Activated CD4-positive, CD25-positive, alpha-beta regulatory T cell treated with anti-CD3 and anti-CD28 coated beads, Interleukin-2, amount 50 U/mL, for 16 hours (primary cell): ENCODE measurements at places on chromosomes 6 and 20.

- no peak for DNase-seq
Measured at GRCh38 chr6:24788031-24788665, 10.6 kb downstream of the ARMH2 start.

DNA sequence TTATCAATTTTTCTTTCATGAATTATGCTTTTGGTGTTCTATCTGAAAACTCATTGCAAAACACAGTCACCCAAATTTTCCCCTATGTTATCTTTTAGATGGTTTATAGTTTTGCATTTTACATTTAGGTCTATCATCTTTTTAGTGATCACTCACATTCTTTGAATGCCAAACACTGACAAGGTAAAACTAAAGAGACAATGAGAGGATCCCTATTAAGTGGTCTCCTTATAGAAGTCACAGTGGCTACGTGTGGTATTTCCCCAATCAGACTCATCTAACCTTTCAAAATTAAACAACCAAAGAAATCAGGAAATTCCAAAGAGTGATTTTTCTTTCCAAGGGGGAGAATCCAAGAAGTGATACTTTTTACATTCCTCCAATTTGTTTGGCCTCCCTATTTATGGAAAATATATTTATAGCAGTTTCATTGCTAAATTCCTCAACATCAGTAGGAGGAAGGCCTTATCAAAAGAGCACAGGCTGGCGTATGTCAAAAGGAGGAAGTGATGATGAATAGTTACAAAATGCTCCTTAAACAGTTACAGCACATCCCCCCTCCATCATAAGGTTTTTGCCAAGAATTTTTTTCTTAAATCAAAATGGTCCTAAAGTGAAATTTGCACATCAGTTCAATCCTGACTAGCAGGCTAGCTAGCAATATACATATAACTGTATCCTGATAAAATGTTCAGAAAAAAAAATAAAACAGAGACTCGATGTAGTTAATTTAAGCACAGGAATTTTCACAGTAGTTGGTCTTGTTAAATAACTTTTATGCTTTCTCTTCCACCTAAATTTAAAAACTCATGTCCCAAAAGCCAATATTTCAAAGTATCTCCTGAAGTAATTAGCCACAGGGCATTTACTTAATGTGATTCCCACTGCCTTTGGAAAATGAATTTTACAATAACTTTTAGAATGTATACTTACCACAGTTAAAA, 76.2 kb upstream of the IPCEF1 start:
- no peak for DNase-seq

DNA sequence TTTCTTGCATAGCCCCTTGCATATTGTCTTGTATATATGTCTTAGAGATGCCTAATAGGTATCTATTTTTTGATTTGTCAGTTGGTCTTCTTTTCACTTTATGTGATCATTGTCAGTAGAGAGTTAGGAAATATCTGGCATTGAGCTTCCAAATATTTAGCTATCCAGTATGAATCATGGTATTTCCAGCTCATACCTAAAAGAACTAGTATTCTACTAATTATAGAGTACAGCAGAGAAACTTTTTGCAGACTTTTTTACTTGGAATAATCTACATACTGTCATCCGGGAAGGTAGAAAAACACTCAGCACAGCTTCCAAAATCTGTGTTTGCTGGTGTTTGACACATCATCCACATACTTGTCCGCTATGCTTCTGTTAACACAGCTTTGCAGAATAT, 156.4 kb upstream of the HTR1E start:
- no peak for DNase-seq

GRCh38 chr6:131231103-131231502, 95.8 kb downstream of the AKAP7 start:
- no peak for DNase-seq

- DNase-seq = no peak
Measured at GRCh38 chr6:12335131-12335527, 45.0 kb downstream of the EDN1 start.

DNA sequence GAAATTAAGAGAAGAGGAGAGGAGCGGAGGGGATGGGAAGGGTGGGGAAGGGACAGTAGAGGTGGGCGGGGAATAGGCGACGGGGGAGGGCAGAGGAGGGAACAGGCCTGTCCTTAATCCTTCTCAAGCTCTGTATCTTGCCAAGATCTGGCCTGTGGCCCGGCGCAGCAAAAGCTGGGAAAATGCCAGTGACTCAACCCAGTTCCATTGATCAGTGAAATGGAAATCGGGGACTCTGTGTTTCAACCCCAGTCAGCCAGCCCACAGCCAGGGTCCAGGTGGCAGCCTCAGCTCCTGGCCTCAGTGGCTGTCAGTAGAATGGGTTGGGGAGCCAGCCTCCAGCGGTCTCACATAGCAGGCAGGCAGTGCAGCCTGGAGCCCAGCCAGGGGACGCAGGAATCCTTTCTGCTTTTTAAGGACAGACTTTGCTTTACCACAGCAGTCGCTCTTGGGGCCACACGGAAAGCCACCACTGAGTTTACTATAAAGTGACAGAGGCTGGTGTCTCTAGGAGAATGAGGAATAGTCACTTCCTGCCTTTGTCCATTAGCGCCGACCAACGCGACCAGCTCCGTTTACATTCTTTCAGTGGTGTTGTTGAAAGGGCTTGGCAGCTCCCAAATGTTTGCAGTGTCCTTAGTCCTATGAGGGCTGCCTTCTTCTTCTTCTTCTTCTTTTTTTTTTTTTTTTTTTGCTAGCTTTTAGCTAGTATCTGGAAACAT, 128.0 kb downstream of the RIN2 start:
- DNase-seq = no peak

DNA sequence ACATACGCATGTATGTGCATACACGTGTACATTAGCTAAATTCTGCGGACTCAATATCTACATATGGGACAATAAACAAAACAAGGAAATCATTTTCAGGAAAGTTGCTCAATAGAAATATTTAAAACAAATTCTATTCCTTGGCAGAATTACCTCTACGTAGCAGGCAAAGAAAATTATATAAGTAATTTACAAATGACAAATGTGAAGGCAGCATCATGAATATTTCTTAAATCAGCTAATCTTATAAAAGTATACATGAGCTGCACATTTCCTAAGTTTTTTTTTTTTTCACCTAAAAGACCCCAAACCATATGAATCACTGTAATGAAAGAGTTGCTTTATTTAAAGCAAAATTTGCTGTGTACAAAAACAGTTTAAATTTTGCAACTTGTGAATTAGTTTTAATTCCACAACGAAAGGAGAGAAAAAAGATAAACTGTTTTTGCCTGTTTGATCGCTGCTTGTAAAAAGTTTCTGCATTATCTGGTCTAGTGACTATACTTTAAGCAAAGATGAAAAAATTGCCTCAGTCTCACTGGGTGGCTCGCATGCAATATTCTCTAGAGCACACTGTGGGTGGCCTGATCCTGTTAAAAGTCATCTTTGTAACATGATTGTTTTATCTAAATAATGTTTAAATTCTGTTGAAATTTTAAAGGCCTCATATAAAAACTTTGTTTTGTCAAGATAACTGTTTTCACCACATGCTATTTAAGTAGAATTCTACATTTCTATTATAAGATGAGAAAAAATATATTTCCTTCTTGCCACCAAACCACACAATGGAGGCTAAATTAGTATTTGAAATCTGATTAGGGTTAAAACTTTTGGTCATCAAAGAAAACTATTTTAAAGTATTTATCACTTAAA, 57.1 kb downstream of the HUS1B start:
- DNase-seq = no peak

GRCh38 chr20:35742741-35743523, 872 bp upstream of the RBM39 start:
- DNase-seq = no peak

GRCh38 chr6:170456886-170457698, 96.0 kb downstream of the PSMB1 start:
- DNase-seq = no peak
